ENCODE measurements at places on chromosomes 2 and 18.

DNA sequence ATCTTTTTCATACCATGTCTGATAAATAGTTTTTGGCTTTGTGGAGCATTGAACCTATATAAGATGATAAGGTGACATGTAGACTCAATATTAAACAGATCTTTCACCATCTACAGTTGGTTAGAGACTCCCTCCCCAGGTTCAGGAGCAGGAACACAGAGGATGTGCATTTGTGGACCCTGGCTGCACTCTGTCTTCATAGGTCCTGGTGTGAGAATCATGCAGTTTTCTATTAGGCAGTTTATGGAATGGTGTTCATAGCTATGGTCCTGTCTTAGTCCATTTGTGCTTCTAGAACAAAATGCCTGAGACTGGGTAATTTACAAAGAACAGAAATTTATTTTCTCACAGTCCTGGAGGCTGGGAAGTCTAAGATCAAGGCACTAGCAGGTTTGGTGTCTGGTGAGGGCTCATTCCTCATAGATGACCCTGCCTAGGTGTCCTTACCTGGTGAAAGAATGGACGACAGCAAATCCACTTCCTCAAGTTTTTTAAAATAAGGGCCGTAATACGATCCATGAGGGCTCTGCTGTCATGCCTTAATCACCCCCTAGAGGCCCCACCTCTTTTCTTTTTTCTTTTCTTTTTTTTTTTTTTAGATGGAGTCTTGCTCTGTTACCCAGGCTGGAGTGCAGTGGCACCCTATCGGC lies 35.3 kb upstream of the FAM98A start:
- no peak for DNase-seq

GRCh38 chr2:119426801-119427395 lies 4.8 kb upstream of the TMEM37 start:
- no peak for DNase-seq

GRCh38 chr2:75570948-75571729 lies 10.4 kb upstream of the EVA1A start:
- no peak for DNase-seq

GRCh38 chr2:179543361-179543901 lies 278.8 kb upstream of the SESTD1 start:
- no peak for DNase-seq

- no peak for DNase-seq
Measured at GRCh38 chr2:39805936-39806608, 27.0 kb upstream of the THUMPD2 start.

DNA sequence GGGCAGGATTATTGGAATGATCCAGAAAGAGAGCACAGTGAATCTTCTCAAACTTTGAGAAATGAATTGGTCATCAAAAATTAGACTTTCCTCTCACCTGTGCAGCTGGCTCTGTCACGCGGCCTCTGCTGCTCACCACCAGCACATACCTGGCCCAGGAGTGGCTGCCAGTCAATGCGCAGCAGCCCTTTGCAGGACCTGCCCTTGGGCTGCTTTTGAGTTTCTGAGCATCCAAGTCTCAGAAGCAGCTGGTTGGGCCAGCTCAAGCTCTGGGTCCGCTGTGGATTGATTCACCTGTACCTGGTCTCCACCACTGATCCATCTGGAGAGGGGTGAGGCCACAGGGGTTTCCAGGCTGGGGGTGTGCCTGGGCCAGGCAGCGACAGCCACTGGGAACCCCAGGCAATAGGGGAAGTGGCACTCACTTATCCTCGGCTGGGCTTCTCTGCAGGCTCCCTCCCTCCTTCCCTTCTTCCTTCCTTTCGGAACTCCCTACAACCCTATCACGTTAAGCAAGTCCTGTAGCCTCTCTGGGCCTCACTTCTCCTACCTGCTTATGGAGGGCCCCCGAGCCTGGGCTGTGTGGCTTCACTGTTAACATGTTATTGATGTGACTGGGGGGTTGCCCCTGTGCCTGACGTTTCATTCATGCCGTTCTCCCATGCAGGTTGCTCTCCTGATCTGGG lies 48.1 kb downstream of the SH3BP4 start:
- peak; percentile 26 for DNase-seq

Data from CD14-positive monocyte (primary cell).